ENCODE measurements at places on chromosomes 6 and 20. TPM values are rescaled to one million over a fixed set of nuclear protein-coding genes. Genes with fewer than 3 reads are reported as not detected.
A peak's percentile ranks its signal among the peaks of the same experiment; 100 is the strongest.

- no peak overlapping the region for H3K4me3 ChIP-seq
- H3K4me1 ChIP-seq, result no peaks in the 10 kb centered on the region
- no peak overlapping the region for H3K27ac ChIP-seq
- no peaks in the 10 kb centered on the region for H3K36me3 ChIP-seq
- no peak for DNase-seq
Observed at GRCh38 chr6:24472181-24472580, 17.2 kb downstream of the GPLD1 start.

DNA sequence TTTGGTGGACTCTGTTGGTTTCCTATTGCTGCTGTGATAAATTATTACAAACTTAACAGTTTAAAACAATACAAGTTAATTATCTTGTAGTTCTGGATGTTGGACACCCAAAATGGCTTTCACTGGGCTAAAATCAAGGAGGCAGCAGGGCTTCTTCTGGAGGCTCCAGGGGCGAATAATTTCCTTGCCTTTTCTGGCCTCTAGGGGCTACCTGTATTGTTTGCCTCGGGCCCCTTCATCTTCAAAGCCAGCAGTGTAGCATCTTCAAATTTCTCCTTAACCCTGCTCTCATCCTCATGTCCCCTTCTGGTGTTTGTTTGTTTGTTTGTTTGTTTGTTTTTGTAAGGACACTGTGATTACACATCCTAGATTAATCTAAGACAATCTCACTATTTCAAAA lies 60.5 kb upstream of the ANKEF1 start:
- DNase-seq, result no peak
- no peaks in the 10 kb centered on the region for H3K27me3 ChIP-seq
- H3K27ac ChIP-seq, result no peak overlapping the region
- no peaks in the 10 kb centered on the region for H3K36me3 ChIP-seq
- H3K4me1 ChIP-seq, result no peaks in the 10 kb centered on the region

- peak overlapping the region; percentile 64 for H3K27ac ChIP-seq
- no peaks in the 10 kb centered on the region for H3K27me3 ChIP-seq
- peaks cover 94% of the 10 kb centered on the region for H3K4me1 ChIP-seq
Observed at GRCh38 chr6:7153789-7154188, 46.0 kb downstream of the RREB1 start.

DNA sequence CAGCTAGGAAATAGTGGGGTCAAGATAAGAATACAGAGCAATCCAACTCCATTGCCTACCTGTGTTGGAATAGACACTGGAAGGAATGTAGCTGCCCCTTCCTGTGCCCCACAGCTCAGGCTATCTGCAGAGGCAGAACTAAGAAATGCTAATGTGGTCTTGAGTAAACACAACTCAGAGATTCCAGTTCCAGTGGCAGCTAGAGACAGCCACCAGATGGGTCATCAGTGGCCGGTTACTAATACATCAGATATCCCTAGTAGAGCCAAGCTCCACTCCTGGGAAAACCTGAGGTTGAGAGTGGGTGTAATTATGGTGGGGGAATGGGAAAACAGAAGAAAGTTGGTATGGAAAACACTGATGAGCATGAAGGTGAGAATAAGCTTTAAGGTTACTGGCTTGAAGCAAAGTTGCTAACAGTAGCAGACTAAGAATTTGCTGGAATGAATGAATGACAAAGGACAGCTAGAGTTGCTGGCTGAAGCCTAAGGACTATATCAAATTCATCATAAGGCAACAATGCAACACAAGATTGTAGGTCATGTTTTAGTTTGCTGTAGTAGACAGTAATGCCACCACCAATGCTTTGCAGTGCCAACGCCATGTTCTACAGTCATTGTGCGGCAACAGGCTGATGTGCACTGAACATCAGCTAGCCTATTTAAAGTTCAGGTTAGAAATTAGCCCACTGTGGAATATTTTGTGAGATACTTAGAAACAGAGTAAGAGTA lies 28.3 kb upstream of the FAM83C start:
- no peaks in the 10 kb centered on the region for H3K4me1 ChIP-seq
- H3K36me3 ChIP-seq, result no peaks in the 10 kb centered on the region
- H3K4me3 ChIP-seq, result no peak overlapping the region
- no peak overlapping the region for H3K27ac ChIP-seq
- no peaks in the 10 kb centered on the region for H3K27me3 ChIP-seq
- no peak for DNase-seq

DNA sequence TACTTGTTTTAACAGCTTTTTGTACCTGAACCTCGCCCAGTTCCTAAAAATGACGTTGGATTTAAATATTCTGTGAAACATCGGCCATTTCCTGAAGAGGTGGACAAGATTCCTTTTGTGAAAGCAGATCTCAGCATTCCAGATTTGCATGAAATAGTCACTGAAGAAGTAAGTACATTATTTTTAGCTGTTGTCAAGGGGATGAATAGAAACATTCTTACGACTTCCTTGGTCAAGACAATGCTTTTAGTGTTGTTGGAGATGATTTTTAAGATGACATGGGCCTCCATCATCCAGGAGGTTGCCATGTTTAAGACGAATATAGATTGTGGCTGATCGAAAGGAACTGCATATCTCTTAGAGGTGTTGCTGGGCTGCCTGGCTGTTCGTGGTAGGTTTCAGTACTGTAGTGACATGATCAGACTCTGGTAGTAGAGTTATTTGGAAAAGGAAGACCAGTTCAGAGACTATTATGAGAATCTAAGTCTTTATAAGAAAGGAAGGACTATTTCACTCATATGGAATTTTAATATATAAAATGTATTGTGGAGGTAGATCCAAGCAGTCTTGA lies 29.9 kb upstream of the ADIG start:
- H3K27ac ChIP-seq, result no peak overlapping the region
- H3K4me3 ChIP-seq, result no peak overlapping the region
- no peaks in the 10 kb centered on the region for H3K27me3 ChIP-seq

DNA sequence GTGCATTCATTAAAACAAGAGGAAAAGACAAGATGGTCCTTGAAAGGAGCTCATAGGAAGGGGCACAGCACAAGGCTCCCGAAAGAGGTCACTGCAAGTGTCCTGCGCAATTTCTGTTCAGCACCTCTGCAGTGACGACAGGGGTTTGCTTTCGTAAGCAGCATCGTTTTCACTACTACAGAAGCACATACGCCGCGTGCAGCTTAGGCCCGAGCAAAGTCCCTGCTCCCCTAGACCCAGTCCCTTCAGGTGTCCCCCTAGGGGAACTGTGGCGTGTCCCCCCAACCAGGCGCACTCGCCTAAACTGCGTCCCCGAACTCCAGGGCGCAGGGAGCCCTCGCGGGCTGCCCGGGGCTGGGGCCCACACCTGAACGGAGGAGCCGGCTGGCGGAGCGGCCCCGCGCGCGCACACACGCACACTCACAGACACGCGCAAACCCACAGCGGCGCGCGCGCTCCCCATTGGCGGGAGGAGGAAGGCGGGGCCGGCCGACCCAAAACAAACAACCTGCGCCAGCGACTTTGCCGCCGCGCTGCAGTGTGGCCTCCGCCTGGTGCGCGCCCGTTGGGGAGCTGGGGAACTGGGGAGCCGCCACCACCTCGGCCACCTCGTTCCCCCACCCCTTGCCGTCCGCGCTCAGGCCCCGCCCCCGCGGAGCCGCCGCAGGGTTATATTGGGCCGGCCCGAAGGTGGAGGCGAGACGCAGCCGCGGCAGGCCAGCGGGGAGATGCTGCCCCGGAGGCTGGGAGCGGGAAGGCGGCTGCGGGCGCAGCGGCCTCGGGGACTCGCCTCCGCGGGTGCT lies at the start of gene FOXQ1:
Gene FOXQ1 (plus strand): TSS at position 699 of the 803 bp plus-strand sequence. CDS start 607 bp downstream, outside the sequence.
- no peaks in the 10 kb centered on the region for H3K36me3 ChIP-seq
- H3K27me3 ChIP-seq, result peaks cover 59% of the 10 kb centered on the region
- peak within 1 kb of the TSS; percentile 18 for H3K4me3 ChIP-seq
- peak; percentile 56 for DNase-seq
- H3K27ac ChIP-seq, result no peak within 1 kb of the TSS

- H3K4me1 ChIP-seq, result peaks cover 4% of the 10 kb centered on the region
- H3K27ac ChIP-seq, result peak overlapping the region; percentile 9
- no peaks in the 10 kb centered on the region for H3K27me3 ChIP-seq
- DNase-seq, result no peak
- no peak overlapping the region for H3K4me3 ChIP-seq
Observed at GRCh38 chr6:20572288-20572687, 38.0 kb downstream of the CDKAL1 start.

DNA sequence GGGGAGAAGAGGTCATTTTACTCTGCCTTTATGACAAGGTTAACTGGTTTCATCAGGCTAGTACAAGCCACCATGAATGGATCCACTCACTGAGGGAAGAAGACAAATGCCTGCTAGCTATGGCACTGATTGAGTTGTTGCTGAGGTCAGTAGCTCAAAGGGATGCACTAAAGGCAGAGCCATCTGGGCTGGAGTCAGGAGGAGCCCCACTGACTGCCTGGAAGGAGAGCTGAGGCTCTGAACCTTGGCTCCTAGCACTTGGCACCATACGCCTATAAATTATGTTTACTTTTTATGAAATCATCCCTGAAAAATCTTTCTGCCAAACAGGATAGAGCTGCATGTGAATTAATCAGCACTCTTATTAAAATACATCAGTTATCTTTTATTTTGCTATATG lies 104.6 kb downstream of the DTD1 start:
- no peaks in the 10 kb centered on the region for H3K27me3 ChIP-seq
- H3K36me3 ChIP-seq, result no peaks in the 10 kb centered on the region

GRCh38 chr20:38673725-38674091 lies 50.6 kb upstream of the SLC32A1 start:
- H3K36me3 ChIP-seq, result no peaks in the 10 kb centered on the region
- peak overlapping the region; percentile 37 for H3K4me3 ChIP-seq
- no peak for DNase-seq
- peaks cover 67% of the 10 kb centered on the region for H3K27me3 ChIP-seq
- no peaks in the 10 kb centered on the region for H3K4me1 ChIP-seq
- no peak overlapping the region for H3K27ac ChIP-seq

DNA sequence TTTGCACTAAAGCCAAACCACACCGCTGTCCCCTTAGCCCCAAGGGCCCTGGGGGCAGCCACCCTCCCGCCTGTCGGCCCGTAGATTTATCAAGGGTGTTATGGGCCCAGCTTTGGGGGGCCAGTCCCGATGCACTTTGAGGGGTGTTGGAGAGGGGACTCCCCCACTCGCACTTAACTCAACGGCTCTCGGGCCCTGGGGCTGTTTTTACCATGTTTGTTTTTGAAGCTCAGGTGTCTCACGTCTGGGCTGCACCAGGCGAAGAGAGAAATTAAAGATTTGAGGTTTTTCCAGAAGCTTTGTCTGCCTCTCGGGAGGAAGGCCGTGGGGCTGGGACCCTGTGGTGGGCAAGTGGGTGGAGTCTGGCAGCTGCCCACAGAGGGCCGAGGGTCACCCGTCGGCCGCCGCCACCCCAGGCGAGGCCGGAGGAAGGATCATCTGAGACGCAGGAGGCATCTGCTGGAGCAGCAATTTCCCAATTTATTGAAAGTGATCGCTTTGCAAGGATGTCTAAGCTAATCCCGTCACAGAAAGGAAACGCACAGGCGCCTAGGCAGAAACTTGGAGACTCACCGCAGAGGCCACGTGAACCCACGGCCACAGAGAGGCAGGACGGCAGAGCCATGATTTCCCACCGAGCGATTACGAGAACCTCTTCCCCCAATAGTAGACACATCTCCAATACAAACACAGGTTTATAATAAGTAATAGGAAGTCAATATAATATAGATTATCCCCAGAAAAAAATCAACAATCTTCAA lies 3.8 kb downstream of the SLC2A4RG start:
- H3K4me1 ChIP-seq, result peaks cover 24% of the 10 kb centered on the region
- peaks cover 36% of the 10 kb centered on the region for H3K36me3 ChIP-seq
- DNase-seq, result no peak
- peak overlapping the region; percentile 90 for H3K27ac ChIP-seq

- H3K4me1 ChIP-seq, result no peaks in the 10 kb centered on the region
- DNase-seq, result no peak
- no peak overlapping the region for H3K4me3 ChIP-seq
- no peaks in the 10 kb centered on the region for H3K36me3 ChIP-seq
- H3K27ac ChIP-seq, result no peak overlapping the region
Observed at GRCh38 chr6:117573006-117573680, 29.2 kb downstream of the GOPC start.

GRCh38 chr6:65531533-65531932 lies 175.5 kb downstream of the EYS start:
- H3K4me1 ChIP-seq, result no peaks in the 10 kb centered on the region
- H3K27me3 ChIP-seq, result no peaks in the 10 kb centered on the region
- H3K4me3 ChIP-seq, result no peak overlapping the region
- H3K36me3 ChIP-seq, result no peaks in the 10 kb centered on the region

- no peak overlapping the region for H3K27ac ChIP-seq
- H3K36me3 ChIP-seq, result no peaks in the 10 kb centered on the region
- no peak overlapping the region for H3K4me3 ChIP-seq
- peak; percentile 44 for DNase-seq
Observed at GRCh38 chr6:33980176-33981175, 165.4 kb downstream of the GRM4 start.

DNA sequence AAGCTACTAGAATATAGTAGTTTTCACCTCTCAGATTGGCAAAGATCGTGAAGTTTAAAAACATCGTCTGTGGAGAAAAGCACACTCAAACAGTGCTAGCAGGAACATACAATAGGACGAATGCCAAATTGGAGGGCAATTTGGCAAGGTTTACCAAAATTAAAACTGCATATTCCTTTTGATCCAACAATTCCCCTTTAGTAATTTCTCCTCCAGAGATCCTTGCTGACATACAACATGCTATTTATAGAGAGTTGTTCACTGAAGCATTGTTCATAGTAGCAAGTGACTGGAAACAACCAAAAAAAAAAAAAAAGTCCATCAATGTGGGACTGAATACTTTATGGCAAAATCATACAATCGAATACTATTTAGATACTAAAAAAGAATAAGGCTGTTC lies 202.2 kb downstream of the ATXN1 start:
- H3K36me3 ChIP-seq, result no peaks in the 10 kb centered on the region
- H3K4me1 ChIP-seq, result no peaks in the 10 kb centered on the region
- no peaks in the 10 kb centered on the region for H3K27me3 ChIP-seq
- no peak overlapping the region for H3K27ac ChIP-seq
- DNase-seq, result no peak

DNA sequence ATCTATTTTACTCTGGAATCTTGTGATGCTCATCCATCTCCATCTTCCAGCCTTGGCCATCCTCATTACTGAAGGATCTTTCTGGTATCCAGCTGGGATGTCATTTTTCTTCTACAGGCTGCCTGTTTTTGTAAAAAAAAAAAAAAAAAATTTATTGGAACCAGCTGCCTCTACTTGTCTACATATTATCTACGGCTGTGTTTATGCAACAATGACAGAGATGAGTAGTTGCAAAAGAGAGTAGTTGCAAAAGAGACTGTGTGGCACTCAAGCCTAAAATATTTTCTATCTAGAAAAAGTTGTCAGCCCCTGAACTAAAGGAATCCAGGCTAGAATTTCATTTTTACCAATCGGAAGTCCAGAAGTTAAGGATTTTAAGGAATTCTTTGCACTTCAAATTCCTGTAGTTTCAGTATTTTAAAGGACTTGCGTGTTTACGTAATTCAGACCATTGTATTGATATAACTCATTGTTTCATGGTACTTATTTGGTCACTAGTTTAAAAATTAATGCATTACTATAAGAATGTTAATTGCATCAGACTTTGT lies 38.6 kb upstream of the PLCG1 start:
- no peak for DNase-seq
- no peak overlapping the region for H3K27ac ChIP-seq
- H3K36me3 ChIP-seq, result peaks cover 93% of the 10 kb centered on the region
- H3K4me1 ChIP-seq, result peaks cover 7% of the 10 kb centered on the region

GRCh38 chr6:111626441-111626840 lies 20.8 kb upstream of the TRAF3IP2 start:
- peak overlapping the region; percentile 16 for H3K4me3 ChIP-seq
- H3K4me1 ChIP-seq, result no peaks in the 10 kb centered on the region
- no peaks in the 10 kb centered on the region for H3K27me3 ChIP-seq
- no peak for DNase-seq

Gene FOXC1
- 0.77 TPM for total RNA-seq

Gene OOEP
- total RNA-seq, result not detected

Gene MOG
- not detected for total RNA-seq

Gene IP6K3
- total RNA-seq, result 3.8 TPM

Gene GPX5
- total RNA-seq, result not detected

Gene GINM1
- total RNA-seq, result 30.5 TPM

Gene DLGAP4
- 60.9 TPM for total RNA-seq

Gene RIMS1
- total RNA-seq, result not detected

Gene SNTA1
- total RNA-seq, result 3.9 TPM
